Esophagus muscularis mucosa (tissue), 4 donors: ENCODE measurements at places on chromosomes 2 and 18.

DNA sequence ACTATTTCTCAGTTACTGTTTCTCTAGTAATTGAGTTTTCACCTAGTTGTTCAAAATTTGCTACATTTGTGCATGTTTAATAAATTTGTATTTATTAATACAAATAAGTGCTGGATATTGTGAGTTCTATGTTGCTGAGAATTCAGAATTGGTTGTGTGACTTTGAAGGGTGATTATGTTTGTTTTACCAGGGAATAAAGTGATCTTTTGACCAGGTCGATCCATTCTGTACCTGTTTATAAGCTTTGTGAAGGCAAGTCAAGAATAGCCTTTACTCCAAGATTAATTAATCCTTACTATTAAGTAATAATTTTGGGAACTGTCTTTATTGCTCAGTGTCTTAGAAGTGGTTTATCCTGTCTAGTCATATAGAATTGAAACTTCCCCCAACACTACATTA is 230.0 kb upstream of the GYPC start:
- DNase-seq = no peak

DNA sequence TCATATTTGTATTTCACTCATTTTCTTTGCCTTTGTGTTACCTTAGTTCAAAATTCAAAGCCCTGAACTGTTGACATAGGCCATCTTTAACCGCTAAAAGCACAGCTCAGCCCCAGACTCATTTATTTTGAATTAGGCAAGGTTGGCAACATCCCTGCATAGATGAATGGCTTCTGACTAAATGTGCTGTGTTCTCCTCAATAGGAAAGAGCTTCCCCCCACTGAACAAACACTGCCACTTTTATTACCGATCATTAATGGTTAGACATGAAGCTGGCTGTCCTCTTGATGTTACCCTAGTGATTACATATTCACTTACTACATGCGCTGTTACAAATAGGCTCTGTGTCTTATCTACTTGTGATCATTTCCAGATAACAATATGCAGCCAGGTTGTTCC is 170.7 kb downstream of the ADCYAP1 start:
- no peak for DNase-seq

GRCh38 chr2:26521054-26521912 is 43.4 kb upstream of the OTOF start:
- no peak for DNase-seq

DNA sequence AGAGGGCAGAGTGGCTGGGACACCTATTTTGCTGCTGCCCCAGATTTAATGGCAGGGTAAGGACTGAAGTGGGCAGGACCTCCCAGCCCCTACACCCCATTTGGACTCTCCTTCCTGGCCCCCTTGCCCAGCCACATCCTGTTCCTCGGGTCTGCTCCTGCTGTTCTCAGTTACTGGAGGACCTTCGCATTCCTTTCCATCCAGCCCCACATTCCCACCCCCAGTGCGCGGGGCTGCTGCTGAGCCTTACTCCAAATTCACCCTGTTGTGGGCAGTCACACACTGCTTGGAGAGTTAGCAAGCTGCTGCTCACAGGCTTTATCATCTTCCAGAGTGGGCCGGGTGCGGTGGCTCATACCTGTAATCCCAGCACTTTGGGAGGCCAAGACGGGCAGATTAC is 75.2 kb upstream of the SLC14A2 start:
- no peak for DNase-seq

DNA sequence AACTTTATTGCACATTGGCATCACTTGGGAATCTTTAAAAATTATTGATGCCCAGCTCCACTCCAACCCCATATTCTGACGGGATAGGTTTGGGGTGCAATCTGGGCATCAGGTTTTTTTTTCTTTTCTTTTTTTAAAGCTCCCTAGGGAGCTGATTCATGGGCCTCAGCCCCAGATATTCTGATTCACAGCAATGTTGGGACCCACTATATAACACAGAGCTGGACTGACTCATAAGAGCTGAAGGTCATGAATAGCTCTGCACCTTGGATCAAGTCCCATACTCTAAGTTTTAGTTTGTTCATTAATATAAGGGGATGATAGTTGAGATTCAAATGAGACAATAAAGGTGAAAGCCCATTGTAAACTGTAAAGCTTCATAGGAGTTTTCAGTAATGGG is 191.1 kb upstream of the REV1 start:
- DNase-seq = no peak

- DNase-seq = no peak
Measured at GRCh38 chr2:115070002-115070401, 627.6 kb downstream of the DPP10 start.
